ENCODE measurements at places on chromosomes 6 and 20.

DNA sequence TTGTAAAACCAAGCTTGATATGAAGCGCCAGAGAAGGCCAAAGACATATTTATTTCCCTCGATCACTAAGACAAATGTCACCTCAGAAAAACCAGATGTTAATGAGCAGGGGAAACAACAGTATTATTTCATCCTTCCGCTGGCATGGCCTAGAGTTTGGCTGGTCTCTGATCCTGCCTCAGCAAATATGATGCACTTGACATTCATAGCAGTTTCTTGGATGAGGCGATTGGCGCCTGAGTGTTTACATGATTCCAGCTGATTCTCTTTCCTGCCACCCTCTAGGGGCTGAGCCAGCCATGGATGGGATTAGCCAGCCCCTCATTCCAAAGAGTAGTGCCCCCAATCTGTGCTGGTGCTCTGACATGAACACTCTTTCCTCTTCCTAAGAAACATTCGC is 67.9 kb downstream of the STMND1 start:
- DNase-seq, result no peak

- DNase-seq, result no peak
These were observed 27.4 kb downstream of the TENT5A start for GRCh38 chr6:81725127-81725526.

GRCh38 chr20:6421321-6422248 is 298.8 kb upstream of the FERMT1 start:
- DNase-seq, result no peak

- no peak for DNase-seq
These were observed 22.9 kb downstream of the CYP39A1 start for GRCh38 chr6:46629691-46630090.

- DNase-seq, result no peak
These were observed 154.3 kb downstream of the CCDC170 start for GRCh38 chr6:151647976-151648639.

DNA sequence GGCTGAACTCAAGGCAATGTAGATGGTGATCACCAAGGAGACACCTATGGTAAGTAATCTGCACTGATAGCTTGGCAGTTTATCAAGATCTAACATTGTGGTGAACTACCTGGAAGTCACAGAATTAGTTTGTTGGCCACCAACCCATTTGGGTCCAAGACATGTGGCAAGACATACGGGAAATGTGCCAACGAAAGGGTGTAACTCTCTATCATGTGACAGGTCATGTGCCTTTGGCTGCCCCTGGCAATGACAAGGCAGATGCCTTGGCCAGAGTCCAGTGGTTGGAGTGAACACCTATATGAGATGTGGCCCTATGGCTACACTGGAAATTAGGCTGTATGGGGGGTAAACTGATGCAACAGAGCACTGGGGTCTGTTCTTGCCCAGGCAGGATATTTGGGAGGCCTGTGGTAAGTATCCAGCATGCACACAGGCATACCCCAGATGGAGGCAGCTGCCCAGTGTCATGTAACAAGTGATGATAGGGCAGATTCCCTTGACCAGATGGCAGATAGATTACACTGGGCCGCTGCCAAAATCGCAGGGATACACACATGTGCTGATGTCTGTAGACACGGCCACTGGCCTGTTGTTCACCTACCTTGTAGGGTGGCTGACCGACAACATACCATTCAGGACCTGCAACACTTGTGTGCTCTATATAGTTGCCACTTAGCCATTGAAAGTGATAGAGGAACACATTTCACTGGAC is 35.5 kb upstream of the HSF2 start:
- no peak for DNase-seq

- DNase-seq, result no peak
These were observed 3.2 kb downstream of the NHLRC1 start for GRCh38 chr6:18119236-18119635.

- no peak for DNase-seq
These were observed 108.3 kb downstream of the CARMIL1 start for GRCh38 chr6:25387483-25387882.

GRCh38 chr6:147267658-147268057 is 63.4 kb downstream of the STXBP5 start:
- DNase-seq, result no peak

DNA sequence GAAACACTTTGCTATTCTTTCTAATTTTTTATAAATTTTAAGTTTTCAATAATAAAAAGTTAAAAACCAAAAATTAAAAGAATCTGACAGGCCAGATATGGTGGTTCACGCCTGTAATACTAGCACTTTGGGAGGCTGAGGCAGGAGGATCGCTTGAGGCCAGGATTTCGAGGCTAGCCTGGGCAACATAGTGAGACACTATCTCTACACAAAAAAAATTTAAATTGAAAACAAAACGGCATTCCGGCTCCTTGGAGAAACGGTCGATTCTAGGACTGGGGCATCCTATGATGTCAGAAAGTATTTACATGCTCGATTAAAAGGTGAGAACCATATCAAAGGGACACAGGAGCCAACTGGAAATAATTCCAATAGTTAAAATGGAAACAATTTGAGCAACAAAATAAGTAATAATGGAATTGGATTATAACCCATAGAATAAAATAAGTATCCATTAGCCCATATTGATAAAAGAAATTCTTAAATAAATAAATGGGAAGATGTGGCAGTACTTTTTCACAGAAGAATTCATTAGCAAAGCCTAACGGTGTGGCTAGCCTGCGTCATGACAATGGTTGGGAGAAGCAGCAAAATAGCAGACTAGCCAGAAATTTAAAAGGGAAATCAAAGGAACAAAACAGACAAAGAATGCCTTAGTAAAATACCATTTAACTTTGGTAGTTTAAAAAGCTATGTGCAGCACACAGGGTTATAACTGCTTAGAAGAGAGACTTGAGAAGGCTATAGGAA is 21.3 kb downstream of the HLA-E start:
- DNase-seq, result no peak
